Frontal cortex (tissue), 4 donors: ENCODE measurements at places on chromosomes 2 and 18. TPM values are rescaled to one million over a fixed set of nuclear protein-coding genes. Genes with fewer than 3 reads are reported as not detected.

DNA sequence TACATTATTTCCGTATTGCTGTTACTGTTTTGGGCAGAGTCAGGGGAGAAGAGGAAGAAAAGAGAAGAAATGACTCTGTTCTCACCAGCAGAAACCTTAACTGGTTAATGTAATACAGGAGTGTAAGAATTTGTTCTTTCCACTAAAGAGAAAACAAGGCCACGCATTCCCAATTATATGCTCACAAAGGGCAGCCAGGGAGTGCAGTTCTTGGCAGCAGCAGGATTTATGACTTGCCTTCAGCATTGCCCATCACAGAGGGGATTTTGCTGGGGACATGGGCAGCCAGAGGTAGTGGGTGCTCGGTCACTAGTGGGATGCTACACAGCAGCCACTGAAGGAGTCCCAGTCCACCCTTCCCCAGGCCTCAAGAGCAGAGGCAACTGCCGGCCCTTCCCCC is 18.4 kb downstream of the MREG start:
- DNase-seq, result no peak

- no peak for DNase-seq
Observed at GRCh38 chr2:112174383-112174782, 36.2 kb downstream of the FBLN7 start.

GRCh38 chr2:126936219-126936723 is 37.6 kb downstream of the TEX51 start:
- no peak for DNase-seq

DNA sequence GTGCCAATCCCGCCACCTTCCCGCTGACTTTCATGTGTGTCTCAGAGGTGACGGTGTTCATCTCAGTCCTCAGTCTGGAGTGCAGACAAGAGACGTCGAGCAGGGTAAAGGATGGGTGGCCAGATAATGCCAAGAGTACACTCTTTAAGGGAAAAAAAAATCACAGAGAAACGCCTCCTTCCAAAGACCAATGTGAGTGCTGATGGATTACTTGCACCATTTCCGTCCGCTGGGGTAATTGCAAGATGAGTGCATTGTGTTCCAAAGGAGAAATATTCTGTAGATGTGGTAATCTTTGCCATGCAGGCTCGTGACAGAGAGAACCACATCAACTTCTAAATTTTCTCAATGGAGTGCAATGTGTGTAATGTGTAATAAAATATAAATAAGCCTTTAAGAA is 81.0 kb downstream of the KLHL29 start:
- no peak for DNase-seq

DNA sequence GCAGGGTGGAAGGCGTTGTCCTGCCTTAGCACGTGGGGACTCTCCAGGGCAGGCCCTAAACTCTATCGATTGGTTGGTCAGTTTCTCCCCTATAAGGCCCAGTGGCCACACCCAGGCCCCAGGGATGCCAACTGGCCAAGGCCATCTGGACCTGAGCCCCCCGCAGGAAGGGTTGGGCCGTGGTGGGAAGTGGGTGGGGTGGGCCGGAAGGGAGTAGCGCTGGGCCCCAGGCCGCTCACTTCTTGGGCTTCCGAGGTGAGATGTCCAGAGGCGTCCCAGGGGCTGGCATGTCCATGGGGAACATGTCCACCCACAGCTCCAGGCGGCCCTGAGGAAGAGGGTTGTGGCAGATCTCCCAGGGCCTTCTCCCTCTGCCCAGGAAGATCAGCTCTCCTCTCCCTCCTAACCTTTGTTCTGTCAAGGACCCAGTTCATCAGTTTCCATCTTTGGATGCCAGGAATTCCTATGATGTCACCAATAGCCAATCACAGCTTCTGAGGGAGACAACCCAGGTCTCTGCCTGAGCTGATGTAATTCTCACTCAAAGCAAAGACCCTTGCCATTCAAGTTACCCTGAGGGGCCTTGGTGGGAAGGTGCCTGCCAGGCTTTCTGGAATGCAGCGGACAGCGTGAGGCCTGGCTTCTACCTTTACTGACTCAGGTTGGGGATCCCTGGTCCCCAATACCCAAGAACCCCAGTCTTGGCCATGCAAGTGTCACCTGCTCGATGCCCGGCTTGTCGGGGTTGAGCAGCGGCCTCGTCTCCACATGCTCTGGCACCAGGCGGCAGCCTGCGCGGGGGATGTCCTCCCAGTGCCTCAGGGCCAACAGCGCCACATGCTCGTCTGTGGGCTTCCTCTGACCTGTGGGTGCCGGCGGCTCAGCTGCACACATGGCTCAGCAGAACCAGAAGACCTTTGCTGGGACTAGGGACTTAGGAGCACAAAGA is 14.4 kb downstream of the OTOF start:
- no peak for DNase-seq

- DNase-seq, result no peak
Observed at GRCh38 chr2:175518206-175518605, 336.7 kb upstream of the ATP5MC3 start.

DNA sequence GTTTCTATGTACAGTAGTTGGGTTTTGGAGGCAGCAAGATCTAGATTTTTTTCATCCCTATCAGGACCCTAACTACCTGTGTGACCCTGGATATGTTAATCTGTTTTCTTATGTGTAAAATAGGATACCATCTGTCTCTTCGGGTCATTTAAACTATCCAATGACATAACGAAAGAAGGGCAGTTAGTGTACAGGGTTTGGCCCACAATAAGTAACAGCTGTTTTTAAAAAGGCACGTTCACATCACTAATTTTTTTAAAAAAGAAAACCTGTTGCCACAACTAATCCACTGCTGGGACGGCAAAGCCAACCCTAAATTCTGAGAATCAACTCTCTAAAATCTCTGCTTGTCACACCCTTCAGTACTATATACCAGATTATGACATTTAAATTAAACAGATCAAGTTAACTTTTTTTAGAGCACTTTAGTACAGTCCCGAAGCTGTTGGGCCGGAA is 869 bp downstream of the USP40 start:
- DNase-seq, result no peak

- no peak for DNase-seq
Observed at GRCh38 chr2:40034198-40034597, 255.1 kb upstream of the THUMPD2 start.

- no peak for DNase-seq
Observed at GRCh38 chr2:239621611-239622010, 220.8 kb upstream of the HDAC4 start.

DNA sequence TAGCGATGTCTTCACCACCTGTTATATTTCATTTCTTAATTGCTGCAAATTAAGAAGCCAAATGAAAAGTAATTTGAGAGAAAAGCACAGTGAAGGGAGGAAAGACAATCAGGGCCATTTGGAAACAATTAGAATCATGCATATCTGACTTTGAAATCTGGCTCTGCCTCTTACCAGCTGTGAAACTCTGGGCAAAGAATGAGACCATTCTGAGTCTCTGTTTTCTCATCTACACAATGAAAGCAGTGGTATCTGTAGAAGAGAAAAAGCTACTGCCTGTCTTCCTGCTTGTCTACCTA is 334.5 kb upstream of the CYRIA start:
- DNase-seq, result no peak

DNA sequence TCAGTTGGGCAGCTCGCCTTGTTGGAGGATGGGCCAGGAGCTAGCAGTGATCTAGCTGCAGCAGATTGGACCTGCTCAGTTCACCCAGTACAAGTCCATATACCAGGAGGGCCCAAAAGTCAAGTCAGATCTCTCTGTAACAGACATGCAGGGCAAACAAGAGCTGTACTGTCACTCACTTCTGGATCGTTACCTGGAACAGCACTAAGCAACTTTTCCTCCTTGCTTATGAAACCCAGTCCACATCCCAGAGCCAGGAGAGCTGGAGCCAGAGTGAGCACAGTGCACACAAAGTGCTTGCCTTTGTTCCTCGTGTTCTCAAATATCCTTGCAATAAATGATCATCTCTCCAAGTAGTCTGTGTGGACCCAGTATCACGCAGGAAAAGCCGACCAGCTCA is 244.1 kb upstream of the FOSL2 start:
- DNase-seq, result no peak

GRCh38 chr2:182548031-182548950 is 121.5 kb upstream of the PDE1A start:
- no peak for DNase-seq

DNA sequence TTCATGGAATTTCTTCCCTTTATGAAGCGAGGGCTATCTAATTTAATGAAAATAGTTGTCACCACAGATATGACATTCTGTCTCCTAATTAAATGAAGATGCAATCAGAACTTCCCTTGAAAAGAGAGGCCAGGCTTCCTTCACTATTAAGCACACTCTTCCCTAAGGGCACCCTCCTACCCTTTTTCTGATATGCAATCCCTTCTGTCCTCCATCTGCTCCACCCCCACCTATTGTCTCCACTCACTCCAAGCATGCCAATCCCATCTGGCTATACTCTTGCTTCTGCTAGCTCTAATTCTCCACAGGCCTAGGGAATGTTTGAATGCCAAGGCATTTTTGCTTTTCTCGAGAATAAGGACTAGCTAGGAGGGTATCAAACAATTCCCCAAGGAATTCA is 818.4 kb upstream of the FSHR start:
- DNase-seq, result no peak

Gene SNRNP27
- total RNA-seq, result 45.7 TPM

Gene PPP1R1C
- total RNA-seq, result under 0.01 TPM

Gene TXNDC2
- total RNA-seq, result not detected

Gene SLC9A4
- total RNA-seq, result under 0.01 TPM

Gene NT5C1B
- not detected for total RNA-seq

Gene PLEK
- total RNA-seq, result 1.6 TPM

Gene ODC1
- total RNA-seq, result 143 TPM

Gene ST8SIA5
- total RNA-seq, result 4.9 TPM

Gene UPP2
- 1.6 TPM for total RNA-seq
